T-helper 2 cell (primary cell): ENCODE measurements at places on chromosomes 2 and 18.

DNA sequence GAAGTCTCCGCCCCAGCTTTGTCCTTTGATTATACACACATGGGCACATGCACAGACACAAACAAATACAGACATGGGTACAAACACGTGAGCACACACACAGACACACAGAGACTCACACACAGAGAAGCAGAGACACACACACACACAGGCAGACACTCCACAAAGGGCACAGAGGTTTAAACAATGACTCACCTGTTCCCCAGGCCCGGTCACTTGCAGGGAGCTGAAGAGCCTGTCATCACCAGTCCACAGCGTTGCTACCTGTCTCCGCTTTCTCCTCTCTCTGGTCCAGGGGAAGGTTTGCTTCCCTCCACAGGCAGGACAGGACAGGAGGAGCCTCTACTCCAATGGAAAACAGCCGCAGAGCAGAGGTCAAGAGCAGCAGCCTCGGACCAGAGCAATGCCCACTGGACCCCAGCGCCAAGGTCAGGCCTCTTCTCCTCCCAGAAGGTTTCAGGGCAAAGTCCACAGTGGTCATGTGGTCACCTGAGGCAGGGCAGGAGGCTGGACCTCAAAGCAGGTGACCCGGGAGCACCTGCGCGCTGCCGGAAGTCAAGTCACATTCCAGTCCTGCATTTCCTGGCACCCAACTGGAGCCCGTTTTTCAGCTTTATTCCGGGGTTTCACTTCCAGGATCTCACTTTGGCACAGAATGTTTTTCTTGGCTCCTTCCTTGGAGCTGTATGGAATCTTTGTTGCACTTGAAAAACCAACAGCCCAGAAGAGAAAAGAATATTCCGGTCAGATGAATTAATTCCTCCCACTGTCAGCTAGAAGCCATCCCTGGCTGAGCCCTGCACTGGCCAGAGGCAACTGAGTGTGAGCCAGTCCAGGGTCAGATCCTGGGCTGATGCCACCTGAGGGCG, at the start of gene RAB17:
Gene RAB17 (minus strand): TSS at position 463 of the 869 bp plus-strand sequence. CDS start 4,580 bp downstream, outside the sequence.
- no peak for DNase-seq

GRCh38 chr18:75779910-75780309, 352.4 kb upstream of the SMIM21 start:
- DNase-seq: no peak

- DNase-seq: no peak
Observed at GRCh38 chr18:48313792-48314191, 95.4 kb downstream of the ZBTB7C start.

DNA sequence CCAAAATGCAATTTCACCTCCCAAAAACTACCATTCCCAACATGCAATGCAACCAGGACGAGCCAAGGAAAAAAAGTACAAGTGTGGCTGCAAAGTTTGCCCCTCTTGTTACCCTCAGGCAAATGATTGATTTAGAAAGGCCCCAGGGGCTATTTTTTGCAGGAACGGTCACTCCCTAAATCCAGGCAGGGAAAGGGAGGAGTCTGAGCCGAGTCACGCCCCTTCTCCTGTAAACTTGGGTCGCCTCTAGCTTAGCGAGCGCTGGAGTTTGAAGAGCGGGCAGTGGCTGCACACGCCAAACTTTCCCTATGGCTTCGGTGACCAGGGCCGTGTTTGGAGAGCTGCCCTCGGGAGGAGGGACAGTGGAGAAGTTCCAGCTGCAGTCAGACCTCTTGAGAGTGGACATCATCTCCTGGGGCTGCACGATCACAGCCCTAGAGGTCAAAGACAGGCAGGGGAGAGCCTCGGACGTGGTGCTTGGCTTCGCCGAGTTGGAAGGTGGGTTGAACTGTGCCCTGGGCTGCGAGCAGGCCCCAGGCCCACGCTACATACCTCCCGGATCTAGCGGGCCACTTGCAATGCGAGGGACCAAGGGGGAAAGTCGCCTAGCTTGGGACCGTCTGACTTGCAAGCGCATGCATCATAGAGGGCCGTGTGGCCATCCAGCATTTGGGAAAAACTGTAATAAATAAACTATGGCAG, at the start of gene GALM:
Gene GALM (plus strand): TSS at position 261 of the 702 bp plus-strand sequence. CDS start 48 bp downstream, at position 309.
- DNase-seq: peak; percentile 58
